Suppressor macrophage (primary cell): ENCODE measurements at places on chromosomes 5 and 9.
A peak's percentile ranks its signal among the peaks of the same experiment; 100 is the strongest.

- DNase-seq: no peak
These were observed 135.9 kb upstream of the ADAMTSL1 start for GRCh38 chr9:18338042-18338441.

DNA sequence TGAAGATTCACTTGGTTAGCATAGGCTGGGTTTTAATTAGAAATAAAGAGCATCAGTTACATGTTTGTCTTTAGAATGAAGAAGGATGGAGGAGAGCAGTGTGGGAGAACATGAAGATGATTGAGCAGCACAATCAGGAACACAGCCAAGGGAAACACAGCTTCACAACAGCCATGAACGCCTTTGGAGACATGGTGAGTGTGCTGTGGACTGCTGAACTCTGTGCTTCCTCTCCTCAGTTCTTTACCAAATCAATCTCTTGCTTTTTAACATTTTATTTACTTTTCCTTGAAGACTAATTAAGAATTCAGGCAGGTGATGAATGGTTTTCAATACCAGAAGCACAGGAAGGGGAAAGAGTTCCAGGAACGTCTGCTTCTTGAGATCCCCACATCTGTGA is 38.2 kb upstream of the SPATA31E1 start:
- DNase-seq: no peak

DNA sequence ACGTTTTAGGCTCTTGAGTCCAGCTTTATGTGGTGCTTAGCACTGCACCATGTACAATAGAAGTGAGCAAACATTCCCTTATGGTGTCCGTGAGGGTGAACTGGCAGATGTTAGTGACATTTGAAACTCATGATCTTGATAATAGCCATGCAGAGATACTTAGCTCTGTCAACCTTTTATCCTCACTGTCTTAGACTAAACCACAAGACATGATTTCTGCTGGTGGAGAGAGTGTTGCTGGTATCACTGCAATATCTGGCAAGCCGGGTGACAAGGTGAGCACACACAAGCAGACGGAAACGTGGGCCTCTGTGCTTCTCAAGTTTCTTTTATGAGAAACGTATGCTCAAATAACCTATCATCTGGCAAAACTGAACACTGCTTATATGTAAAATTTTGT is 68.4 kb downstream of the CAST start:
- no peak for DNase-seq

DNA sequence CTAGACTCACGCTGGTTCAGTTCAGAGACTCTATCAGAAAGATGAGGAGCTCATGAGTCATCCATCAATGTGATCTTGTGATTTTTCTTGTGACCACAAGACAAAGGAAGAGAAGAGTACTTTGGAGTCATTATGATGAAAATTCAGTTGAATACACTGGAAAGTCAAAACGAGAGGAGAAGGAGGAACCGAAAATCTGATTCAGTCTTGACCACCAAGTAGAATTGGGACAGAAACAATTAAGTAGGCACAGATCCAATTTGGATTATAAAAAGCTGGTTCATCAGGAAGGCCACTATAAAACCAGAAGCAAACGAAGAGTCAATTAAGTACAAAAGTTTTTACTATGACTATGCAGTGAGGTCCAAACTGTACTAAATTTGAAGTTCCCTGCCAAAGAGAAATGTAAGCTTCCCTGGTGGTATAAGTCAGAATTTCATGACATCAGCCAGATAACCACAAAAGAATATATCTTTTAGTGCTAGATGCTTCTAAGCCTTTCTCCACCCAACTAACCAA is 90.9 kb downstream of the THBS4 start:
- DNase-seq: peak; percentile 97

- no peak for DNase-seq
These were observed 53.5 kb downstream of the GRIA1 start for GRCh38 chr5:153543959-153544470.

- no peak for DNase-seq
These were observed 102.3 kb downstream of the KIAA0825 start for GRCh38 chr5:94516148-94516547.

GRCh38 chr5:141866096-141866495 is 12.1 kb downstream of the PCDH1 start:
- no peak for DNase-seq

GRCh38 chr5:60636001-60636400 is 64.0 kb downstream of the DEPDC1B start:
- no peak for DNase-seq

GRCh38 chr9:105881654-105882349 is 187.5 kb downstream of the TMEM38B start:
- DNase-seq: peak; percentile 63

DNA sequence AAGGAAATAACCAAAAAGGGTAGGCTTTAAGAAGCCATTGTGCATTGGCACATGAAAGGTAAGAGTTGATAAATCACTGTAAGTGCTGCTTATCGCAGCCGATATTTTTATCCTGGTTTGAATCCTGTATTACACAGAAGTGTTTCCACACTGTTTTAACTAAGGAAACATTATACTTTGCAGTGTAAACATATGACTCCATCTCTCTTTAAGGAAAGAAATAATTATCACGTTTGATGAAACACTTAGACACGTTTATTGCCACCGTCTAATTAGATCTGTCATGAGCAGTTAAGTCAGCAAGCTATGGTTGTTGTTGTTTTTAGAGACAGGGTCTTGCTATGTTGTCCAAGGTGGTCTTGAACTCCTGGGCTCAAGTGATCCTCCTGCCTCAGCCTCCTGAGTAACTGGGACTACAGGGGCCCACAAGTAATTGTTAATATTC is 85.7 kb upstream of the TNFAIP8 start:
- DNase-seq: no peak

- no peak for DNase-seq
These were observed 451.6 kb upstream of the CD180 start for GRCh38 chr5:67648201-67648671.

- no peak for DNase-seq
These were observed at the start of gene RASEF for GRCh38 chr9:83062651-83063527. Gene RASEF, minus strand, starts transcription at chr9:83063142. Its CDS starts 275 bp downstream, at chr9:83062867.

DNA sequence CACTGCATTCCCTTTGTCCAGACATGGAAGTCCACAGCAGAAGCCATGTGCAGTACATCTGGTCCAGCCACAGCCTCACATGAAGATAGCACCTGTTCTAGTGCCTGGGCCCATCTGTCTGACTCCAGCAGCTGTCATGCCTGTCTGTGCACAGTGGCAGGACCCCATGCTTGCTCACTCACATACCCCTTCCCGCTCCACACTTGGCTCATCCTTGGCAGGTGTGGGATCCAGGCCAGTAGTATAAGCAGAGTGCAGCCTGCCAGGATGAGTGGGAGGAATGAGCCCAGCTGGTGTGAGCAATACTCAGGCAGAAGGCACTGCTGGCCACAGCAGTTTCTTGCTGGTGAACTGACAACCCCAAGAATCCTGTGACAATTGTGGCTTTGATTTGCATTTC is 168.0 kb downstream of the PRDM9 start:
- DNase-seq: no peak

- no peak for DNase-seq
These were observed 273.4 kb downstream of the KCNN2 start for GRCh38 chr5:114634967-114635901.

GRCh38 chr5:76870046-76870445 is 20.2 kb downstream of the S100Z start:
- DNase-seq: no peak

GRCh38 chr5:13218518-13218917 is 726.0 kb downstream of the DNAH5 start:
- no peak for DNase-seq

DNA sequence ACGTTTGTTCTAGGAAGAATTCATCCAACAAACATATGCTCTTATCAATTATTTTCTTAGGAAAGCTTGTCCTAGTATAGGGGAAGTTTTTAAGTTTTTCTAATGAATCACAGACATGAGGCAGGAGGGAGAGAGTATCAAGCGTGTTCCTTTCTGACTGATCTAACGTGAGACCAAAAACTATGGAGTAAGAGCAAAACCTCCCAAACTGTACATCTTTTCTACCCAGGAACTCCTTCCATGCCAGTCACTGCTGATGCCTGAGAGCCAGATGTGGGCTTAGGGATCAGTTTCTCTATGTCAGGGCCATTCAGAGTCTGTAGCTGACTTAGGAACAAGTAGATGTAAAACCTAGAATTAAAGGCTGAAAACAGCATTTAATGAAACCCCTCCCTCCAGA is 51.7 kb upstream of the NFIB start:
- no peak for DNase-seq

- DNase-seq: peak; percentile 97
These were observed at the start of gene SRA1 for GRCh38 chr5:140557136-140557805. Gene SRA1, minus strand, starts transcription at chr5:140557473. Its CDS starts 21 bp downstream, at chr5:140557452.

DNA sequence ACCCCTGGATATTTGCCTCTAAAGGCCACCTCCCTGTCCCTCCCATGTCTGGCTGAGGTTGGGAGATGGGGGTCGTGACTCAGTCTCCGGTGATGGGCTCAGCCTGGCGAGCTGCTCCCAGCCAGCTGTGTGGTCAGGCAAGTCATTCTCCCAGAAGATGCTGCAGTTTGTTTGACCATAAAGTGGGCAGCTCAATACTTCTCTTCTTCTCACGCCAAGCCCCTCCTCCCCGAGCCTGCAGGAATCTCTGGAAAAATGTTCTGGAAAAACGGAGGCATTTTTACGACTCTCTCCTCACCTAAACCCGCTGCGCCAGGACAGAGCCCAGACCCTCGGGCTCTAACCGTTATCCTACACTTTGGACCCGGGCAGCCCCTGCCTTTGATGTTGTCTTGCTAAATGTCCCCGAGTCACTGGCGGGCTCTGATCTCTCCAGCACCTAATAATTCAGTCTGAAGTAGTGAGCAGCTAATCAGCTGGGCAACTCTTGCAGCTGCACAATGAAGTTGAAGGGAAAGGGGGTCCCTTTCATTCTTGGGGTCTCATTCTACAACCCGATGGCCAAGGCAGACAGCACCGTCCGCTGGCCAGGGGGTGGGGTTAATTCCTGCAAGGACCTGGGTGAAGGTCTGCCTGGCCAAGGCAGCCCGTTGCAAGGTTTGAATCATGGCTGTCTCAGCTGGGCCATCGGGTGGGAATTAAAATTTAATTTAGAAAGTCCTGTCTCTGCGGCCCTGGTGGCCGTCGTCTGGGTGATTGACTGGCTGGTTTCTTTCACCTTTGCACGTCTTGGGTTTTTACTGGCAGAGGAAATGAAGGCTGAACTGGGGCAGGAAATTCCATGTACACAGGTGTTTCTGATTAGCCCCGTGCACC is 12.3 kb downstream of the DCANP1 start:
- DNase-seq: no peak

GRCh38 chr5:103178167-103178566 is 58.1 kb downstream of the PPIP5K2 start:
- DNase-seq: no peak

GRCh38 chr9:130023144-130023787 is 19.7 kb downstream of the FNBP1 start:
- DNase-seq: peak; percentile 45

DNA sequence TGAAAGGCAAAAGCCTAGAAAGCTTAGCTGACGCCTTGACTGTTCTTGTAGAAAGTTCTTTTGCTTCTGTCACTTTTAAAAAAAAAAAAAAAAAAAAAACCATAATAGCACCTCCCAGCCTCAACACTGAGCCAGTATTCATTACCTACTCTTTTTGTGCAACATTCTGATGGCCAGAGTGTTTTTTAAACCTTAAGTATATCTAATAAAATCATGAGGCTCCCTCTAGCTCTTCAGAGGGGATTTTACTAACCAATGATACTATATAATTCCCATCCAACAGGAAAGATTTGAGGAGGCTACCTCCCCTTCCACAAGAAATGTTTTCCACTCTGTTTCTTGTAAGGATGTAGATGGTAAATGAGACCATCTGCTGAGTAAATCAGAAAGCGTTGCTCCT is 3.9 kb downstream of the BNC2 start:
- DNase-seq: no peak

GRCh38 chr9:80156756-80157472 is 585.1 kb downstream of the TLE4 start:
- DNase-seq: no peak

DNA sequence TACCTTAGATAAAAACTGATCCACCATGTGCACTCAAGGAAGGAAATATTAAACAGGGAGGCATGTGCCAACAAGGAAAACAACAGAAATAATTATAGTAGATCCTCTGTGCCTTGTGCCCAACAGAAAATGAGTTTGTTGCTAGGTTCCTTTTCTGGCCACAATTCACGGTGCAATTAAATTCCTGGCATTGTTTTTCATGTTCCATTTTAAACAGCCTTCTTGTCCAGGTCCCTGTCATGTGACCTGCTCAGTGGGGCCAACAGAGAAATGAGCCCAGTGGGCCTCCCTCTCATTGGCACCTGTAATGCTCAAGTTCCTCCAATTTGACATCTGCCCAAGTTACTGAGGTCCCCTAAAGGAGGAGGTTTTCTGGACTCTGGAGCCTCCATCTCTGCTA is 56.5 kb downstream of the SPOCK1 start:
- no peak for DNase-seq

DNA sequence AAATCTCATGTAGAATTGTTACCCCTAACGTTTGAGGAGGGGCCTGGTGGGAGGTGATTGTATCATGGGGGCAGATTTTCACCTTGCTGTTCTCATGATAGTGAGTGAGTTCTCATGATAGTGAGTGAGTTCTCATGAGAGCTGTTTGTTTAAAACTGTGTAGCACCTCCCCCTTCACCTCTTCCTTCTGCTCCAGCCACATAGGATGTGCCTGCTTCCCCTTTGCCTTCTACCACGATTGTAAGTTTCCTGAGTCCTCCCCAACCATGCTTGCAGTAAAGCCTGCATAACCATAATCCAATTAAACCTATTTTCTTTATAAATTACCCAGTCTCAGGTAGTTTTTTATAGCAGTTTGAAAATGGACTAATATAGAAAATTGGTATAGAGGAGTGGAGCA is 1783.7 kb upstream of the CDH9 start:
- DNase-seq: no peak

DNA sequence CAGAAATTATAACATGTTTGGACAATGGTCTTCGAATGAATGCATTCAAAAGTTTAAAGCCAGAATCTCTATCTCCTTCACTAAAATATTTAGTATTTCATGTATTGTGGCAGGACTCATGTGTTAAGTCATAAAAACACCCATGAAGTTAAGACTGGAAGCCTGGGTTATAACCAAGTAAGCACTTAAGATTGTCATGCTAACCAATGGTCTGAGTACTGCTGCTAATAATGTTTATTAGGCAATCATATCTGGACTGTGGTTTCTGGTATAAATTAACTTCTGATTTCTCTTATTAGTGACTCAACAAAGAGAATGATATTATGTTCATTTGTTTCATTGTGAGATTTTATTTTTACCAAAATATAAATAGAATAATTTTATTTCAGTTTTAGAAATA is 297.9 kb upstream of the EDIL3 start:
- DNase-seq: no peak

- peak; percentile 55 for DNase-seq
These were observed 1.7 kb upstream of the ZSWIM6 start for GRCh38 chr5:61330341-61330844.

GRCh38 chr9:81370650-81371049 is 318.7 kb downstream of the TLE1 start:
- DNase-seq: no peak

DNA sequence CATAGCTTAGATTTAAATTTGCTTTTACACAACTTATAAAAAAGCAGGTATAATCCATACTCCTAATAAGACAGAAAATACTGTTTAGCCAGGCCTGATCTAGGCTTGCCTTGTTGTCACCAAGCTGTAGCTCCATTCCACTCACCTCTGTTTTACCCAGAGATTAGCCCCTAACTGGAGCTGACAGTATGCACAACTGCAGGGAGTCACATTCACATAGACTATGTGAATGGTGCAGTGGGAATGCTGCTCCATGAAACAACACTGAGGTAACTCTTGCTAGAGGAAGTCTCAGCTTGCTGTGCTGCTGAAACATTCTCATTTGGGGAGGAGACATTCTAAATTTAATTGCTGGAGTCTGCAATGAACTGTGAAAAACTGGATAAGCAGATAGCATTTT is 209.1 kb downstream of the TMEM232 start:
- no peak for DNase-seq
